ENCODE measurements at places on chromosomes 3 and 15.

- DNase-seq = no peak
These were observed 18.1 kb upstream of the SLC7A14 start for GRCh38 chr3:170603770-170604510.

DNA sequence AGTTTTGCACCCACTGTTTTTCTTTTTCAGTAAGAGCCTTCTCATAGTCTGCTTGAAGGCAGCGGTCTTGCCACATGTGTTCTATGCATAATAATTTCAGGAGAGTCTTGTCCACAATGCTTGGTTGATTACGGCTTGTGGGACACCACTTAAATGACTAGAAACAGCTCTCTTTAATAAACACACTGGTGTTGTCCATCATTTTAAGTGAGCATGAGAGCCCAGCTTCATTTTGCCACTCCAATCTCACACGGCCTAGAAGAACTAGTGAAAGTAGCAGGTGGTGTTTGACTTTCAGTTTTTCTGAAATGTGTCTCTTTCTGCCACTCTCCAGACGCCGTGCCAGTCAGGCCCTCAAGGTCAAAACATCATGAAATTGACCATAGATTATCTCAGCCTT lies 292.1 kb downstream of the LPP start:
- no peak for DNase-seq

- no peak for DNase-seq
These were observed 121.9 kb downstream of the CHST2 start for GRCh38 chr3:143241481-143241951.

- DNase-seq = no peak
These were observed 287.4 kb downstream of the UACA start for GRCh38 chr15:70475921-70476320.

DNA sequence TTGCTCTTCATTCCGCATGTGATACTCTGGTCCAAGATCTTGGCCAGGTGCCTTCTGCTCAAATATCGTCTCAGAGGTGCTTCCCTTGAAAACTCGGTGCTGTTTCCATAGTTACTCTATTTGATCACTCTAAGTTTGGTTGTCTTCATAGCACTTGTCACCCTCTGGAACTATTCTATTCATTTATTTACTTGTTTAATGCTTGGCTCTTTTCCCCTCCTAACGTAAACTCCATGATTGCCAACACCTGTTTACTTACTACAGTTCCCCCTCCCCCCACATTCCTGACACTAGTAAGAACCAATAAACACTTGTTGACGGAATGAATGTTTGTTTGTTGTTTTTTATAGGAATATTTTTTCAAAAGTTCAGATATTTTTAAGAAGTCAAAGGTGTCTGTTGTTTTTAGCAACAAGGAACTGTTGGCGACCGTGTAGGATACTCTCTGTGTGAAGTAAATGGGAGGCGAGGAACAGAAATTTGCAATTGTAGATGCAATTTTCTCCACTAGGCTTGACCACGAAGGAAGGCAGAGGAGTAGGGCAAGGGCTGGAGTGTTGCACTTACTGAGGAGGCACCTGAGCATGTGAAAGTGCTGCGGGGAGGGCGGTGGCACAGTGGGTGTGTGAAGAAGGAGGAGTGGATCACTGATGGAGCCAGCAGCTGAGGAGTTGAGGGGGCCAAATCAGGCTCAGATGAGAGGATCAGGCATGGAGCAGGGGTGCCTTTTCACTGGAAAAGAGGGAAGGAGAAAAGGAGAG lies 48.4 kb downstream of the MOBP start:
- DNase-seq = no peak

- DNase-seq = no peak
These were observed 203.8 kb downstream of the RBMS3 start for GRCh38 chr3:29484633-29485032.

DNA sequence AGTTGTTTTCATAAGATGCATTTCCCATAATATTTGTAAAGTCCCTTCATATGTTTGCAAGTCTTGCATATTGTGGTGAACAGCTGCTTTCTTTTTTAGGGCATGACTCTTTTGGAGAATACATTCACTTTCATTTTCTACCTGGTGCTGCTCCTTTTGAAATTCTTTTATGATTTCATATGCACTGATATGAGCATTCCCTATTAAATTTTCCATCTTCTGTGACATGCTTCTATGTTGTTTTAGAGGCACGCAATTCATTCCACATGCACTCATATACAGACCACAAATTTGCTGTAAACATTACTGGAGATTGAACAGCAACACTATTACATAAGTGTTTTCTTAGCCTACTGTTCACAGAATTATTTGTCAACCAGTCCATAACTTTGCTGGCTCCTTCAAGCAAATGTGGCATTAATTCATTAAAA lies 92.8 kb upstream of the TNFSF10 start:
- no peak for DNase-seq

DNA sequence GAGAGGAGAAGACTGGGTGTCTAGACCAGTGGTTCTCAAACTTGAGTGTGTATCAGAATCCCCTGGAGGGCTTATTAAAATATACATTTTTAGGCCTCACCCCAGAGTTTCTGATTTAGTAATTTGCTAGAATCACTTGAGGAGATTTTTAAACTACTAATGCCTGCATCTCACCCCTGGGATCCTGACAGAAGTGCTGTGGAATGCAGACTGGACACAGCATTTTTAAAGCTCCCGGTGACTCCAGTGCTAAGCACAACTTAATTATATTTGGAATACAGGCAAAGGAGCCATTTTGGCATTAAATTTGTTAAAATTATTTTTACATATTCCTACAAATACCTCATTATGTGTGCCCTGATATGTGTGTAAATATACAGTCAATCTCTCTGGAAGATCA lies 26.7 kb upstream of the COL6A6 start:
- DNase-seq = no peak

DNA sequence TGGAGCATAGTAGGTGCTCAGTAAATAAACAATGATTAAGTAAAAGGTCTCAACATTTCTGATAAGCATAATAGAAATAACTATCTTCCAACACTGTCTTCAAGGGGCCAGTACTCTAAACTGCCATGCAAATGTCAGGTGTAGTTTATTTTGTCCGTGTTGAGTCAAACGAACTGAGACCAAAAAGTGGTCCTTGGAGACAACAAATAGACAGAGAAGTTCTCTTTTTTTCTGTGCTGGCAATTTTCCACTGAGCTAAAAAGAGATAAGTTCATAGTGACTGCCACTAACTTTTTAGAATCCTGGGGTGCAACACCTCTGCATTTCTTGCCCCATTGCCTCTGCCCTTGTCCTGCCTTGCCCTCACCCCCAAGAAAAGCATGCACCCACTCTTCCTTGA lies 14.7 kb upstream of the MBNL1 start:
- DNase-seq = no peak

DNA sequence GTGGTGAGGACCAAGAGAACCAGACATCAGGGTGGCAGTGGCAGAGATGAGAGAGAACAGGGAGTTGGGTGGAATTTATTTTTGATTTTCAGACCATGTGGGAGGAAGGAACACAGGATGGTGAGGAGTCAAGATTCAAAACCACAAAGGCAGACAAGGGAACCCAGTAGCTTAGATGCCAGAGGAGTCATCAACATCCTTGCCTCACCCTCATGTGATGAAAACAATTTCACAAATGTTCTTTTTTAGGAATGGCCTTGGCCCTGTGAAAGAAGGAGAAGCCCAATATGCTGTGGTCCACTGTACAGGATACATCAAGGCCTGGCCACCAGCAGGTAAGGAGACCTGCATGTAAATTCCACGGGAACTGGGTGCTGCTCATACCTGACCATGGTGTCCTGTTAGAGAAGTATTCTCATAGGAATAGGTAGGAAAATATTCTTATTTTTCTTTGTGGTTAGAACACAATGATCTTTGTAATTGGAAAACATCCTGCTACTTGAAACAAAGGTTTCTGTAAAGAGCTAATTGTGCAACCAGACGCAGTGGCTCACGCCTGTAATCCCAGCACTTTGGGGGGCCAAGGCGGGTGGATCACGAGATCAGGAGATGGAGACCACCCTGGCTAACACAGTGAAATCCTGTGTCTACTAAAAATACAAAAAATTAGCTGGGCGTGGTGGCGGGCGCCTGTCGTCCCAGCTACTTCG lies 110.0 kb downstream of the ARNT2 start:
- no peak for DNase-seq

GRCh38 chr15:60673918-60674558 lies 195.1 kb upstream of the ICE2 start:
- DNase-seq = no peak

All from right renal pelvis (tissue), 4 donors.